ACHN (cell line): ENCODE measurements at places on chromosomes 2 and 18.
A peak's percentile ranks its signal among the peaks of the same experiment; 100 is the strongest.

GRCh38 chr2:15293262-15293937 is 267.7 kb downstream of the NBAS start:
- DNase-seq: no peak

- DNase-seq: no peak
Observed at GRCh38 chr18:79805211-79805887, 7.6 kb downstream of the KCNG2 start.

GRCh38 chr2:141929331-141930252 is 201.2 kb downstream of the LRP1B start:
- DNase-seq: no peak

GRCh38 chr2:229852565-229852964 is 69.2 kb downstream of the TRIP12 start:
- no peak for DNase-seq

DNA sequence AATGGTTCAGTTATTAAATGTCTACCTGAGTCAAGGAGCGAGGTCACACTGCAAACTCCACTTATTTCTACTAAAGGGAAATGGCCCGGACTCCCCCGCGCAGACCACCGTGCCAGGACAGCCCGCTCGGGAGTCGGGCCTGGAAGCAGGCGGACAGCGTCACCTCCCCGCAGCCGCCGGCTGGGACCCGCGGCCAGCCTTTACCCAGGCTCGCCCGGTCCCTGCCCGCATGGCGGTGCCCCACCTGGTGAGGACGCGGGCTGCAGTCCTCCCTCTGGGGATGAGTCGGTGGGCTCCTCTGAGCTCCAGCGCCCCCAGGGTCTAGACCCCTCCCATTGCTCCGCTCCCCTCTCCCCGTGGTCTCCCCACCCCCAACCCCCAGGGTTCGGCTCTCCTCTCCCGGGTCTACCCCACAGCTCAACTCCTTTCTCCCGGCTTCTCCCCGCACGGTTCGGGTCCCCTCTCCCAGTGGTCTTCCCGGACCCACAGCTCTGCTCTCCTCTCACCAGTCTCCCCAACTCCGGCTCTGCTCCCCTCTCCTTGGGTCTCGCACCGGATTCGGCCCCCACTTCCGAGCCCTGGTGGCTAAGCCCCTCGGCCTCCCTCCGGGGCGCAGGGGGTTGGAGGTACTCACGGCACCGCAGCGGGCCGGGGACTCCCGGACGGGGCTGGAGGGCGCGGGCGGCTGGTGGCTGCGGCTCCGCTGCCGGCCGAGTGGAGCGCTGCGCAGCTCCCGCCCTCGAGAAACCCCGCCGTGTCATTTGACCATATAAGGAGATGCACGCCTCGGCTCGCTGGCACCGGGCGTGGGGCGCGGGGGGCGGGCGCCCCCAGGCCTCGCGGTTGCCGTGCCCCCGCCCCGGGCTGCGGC is at the start of gene FHL2:
TSS of gene FHL2 (minus strand) at position 716 of the 871 bp plus-strand sequence. CDS start 12,535 bp downstream, outside the sequence.
- DNase-seq: peak; percentile 88

GRCh38 chr2:165698444-165698884 is 95.6 kb downstream of the GALNT3 start:
- peak; percentile 70 for DNase-seq

GRCh38 chr2:3666613-3666975 is 8.6 kb downstream of the ALLC start:
- DNase-seq: no peak

DNA sequence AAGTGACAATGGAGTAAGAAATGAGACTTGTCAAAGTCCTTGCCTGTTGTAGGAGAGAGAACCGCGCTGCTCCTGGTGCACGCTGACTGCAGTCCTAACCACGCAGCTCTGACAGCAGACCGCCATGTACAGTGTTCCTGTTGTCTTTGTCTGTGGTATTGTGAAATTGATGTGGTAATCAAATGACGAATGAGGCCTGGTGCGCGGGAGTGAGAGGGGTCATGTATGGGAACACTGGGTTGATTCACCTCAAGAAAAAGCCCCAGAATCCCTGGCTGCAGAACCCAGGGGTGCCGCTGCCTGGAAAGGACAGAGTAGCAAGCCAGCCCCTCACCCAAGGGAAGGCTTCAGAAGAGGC is 64.0 kb downstream of the INPP4A start:
- no peak for DNase-seq

DNA sequence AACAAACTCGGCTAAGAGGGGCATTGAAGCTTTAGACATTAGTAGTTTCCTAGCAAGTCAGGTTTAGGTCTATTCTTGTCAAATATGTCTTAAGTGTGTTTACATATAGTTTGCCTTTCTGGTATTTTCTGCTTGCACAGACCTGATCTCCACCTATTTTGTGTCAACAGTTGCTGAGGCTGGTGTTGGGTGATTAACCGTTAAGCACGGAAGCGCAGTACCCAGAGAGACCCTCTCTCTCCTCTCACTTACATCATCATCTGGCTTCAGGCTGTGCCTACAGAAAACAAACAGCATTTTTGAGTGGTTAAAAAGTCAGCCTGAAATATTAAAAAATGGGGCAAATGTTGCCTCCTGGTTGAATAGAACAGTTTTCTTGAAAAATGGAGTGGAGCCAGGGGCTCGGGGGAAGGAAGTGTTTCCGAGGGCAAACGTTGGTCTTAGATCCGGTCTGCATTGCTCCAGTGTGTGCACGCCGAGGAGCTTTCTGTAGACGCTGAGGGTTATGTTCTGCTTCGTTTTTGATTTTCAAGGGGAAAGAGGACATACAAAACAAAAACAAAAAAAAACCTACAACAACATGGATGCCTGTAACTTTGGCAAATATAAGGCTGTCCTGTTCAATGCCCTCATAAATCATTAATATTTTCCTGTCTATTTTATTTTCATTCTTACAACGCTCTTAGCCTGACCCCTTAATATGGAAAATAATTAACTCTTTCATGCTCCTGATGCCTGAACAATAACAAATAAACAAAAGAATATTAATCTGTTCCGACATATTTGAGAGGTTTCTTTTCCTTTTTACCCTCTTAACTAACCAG is 120.8 kb downstream of the MEIS1 start:
- no peak for DNase-seq
